Testis (tissue), 5 donors: ENCODE measurements at places on chromosomes 16 and 17.

DNA sequence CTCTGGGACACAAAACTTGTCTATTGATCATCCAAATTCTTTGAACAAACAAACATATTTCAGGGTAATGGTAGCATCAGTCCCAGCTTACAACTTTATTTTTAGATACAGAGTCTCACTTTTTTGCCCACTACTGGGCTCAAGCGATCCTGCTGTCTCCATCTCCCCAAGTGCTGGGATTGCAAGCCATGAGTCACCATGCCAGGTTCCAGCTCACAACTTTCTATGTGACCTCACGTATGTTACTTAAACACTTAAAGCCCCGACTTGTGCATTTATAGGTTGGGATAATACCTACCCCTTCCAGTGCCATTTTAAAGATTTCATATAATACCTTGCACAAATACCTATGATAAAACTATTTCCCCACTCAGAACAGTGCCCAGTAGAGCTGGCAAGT, 42.0 kb upstream of the KSR1 start:
- no peak for DNase-seq
- H3K27ac ChIP-seq = no peak overlapping the region
- H3K36me3 ChIP-seq = no peaks in the 10 kb centered on the region
- no peaks in the 10 kb centered on the region for H3K27me3 ChIP-seq
- no peak overlapping the region for H3K4me3 ChIP-seq

DNA sequence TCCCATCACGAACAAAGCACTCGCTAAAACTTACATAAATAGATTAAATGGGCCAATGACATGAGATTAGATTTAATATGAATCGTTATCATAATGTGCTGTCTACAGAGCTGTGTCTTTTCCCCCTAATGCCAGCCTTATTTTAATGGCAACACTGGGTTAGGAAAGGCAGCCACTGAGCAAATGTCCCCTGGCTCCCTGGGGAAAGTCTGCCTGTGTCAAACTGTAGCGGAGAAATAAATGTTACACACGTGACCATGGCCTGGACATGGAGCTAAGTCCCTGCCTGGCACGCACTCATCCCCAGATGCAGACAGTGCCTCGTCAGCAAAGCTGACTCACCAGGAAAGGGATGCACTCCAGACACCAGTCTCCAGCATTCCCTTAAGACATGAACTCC, 61.3 kb upstream of the SDK2 start:
- DNase-seq = no peak
- H3K4me1 ChIP-seq = peaks cover 3% of the 10 kb centered on the region
- no peaks in the 10 kb centered on the region for H3K27me3 ChIP-seq

DNA sequence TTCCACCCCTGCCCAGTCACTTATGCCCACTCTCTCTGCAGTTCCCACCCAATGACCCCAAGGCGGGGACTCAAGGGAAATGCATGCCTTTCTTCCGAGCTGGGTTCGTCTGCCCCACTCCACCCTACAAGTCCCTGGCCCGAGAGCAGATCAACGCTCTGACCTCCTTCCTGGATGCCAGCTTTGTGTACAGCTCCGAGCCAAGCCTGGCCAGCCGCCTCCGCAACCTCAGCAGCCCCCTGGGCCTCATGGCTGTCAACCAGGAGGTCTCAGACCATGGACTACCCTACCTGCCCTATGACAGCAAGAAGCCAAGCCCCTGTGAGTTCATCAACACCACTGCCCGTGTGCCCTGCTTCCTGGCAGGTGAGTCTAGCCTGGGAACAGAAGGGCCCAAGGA, 13.8 kb downstream of the LPO start:
- no peak for DNase-seq
- no peaks in the 10 kb centered on the region for H3K27me3 ChIP-seq
- no peaks in the 10 kb centered on the region for H3K36me3 ChIP-seq

DNA sequence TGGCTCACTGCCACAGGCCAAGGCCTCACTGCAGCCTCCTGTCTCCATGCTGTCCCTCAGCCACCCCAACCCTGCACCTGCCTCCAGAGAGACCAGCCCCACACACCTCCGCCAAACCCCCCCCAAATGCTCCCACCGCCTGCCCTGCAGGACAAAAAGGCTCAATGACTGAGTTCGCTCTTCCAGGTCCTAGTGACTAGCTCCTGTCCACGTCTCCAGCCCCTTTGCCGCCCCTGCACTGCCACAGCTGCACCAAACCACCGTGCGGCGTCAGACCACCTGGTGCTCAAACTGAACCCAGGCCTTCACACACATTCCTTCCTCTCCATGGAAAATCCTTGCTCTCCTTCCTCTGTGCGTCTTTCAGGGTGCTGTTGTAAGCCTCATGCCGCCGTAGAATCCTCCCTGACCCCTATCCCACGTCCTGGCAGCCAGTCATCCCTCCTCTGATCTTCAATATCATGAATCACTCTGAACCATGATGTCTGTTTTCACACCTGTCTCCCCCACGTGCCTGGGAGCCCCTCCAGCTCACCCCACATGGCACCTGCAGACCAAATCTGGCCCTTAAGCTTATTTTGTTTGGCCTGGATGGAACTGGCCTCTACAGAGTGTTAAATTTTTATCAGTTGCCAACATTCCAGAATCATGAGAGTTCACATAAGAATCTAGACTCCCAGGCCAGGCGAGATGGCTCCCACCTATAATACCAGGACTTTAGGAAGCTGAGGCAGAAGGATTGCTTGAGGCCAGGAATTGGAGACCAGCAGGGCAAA, 4.3 kb upstream of the GSG1L start:
- no peak for DNase-seq
- H3K4me1 ChIP-seq = no peaks in the 10 kb centered on the region
- no peak overlapping the region for H3K27ac ChIP-seq
- no peaks in the 10 kb centered on the region for H3K27me3 ChIP-seq

DNA sequence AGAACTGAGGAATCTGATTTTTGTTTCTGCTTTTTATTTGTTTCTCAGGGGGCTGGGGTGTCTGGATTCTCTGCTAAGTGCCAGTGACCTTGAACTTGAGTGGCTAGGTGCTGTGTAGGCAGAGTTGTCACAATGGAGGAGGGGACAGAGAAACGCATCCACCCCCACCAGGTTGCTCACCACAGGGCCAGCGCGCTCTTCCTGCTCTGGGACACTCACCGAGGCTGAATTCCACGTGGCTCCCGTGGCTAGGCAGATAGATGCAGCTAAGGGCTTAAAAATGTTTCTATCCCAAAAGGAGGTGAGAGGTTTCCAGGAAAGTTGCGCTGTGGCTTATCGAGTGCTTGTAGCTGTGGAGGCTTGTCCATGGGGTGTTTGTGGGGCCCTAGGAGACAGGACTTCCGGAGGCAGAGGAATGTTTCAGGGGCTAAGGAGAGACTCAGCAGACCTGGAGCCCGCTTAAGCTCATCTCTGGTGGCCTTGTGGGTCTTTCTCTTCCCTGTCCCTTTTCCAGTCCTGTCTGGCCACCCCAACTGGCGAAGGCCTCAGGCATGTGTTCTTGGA, 36.8 kb downstream of the ADCY7 start:
- no peaks in the 10 kb centered on the region for H3K27me3 ChIP-seq
- DNase-seq = no peak
- H3K4me1 ChIP-seq = no peaks in the 10 kb centered on the region
- H3K27ac ChIP-seq = no peak overlapping the region
- H3K4me3 ChIP-seq = no peak overlapping the region

DNA sequence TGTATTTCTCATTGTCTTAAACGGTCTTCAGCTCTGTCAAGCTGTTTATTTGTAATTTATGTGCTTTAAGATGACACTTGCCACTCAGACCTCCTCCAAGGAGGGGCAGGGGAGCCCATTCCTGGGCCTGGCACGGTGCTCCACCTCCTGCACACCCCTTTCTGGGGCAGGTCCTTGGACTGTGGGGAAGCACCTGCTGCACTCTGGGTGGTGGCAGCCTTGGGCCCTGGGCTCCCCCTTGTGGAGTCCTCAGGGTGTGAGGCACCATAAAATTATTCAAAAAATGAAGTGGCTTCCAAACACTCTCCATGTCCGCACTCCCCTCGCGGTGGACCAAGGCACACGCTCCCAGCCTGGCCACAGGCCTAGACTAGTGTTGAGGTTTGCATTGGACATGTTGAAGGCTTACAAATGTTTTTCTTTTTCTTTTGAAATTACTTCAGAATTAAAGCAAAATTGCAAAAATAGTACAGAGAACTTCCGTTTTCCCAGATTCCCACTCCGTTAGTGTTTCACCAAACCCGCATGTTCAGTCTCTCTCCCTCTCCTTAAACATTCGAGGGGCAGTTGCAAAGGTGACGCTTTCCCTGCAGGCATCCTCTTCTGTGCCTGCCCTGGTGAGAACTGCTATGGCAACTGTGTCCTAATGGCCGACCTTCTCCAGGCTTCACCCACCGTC, 32.4 kb downstream of the FOXK2 start:
- H3K36me3 ChIP-seq = no peaks in the 10 kb centered on the region
- H3K27ac ChIP-seq = peak overlapping the region; percentile 68
- DNase-seq = peak; percentile 79
- H3K27me3 ChIP-seq = no peaks in the 10 kb centered on the region
- no peak overlapping the region for H3K4me3 ChIP-seq

DNA sequence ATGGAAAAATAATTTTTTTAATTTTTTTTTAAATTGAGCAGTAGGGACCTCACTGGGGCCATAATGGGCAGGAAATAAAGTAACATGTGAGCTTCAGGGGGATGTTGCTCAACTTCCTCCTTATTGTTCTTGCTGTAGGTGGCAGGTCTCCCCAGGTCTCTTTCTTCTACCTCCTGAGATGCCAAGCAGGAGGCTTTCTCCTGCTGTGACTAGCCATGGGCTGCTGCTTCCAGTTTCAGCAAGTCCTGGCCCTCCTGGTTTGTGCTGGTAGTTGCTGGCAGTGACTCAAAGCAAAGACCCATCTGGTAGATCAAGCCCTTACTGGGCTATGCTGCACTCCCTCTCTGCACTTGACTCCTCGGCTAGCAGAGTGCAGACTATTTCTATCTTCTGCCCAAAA, 2.3 kb downstream of the DPEP2NB start:
- H3K4me3 ChIP-seq = no peak overlapping the region
- H3K27me3 ChIP-seq = no peaks in the 10 kb centered on the region
- no peaks in the 10 kb centered on the region for H3K36me3 ChIP-seq
- no peaks in the 10 kb centered on the region for H3K4me1 ChIP-seq

DNA sequence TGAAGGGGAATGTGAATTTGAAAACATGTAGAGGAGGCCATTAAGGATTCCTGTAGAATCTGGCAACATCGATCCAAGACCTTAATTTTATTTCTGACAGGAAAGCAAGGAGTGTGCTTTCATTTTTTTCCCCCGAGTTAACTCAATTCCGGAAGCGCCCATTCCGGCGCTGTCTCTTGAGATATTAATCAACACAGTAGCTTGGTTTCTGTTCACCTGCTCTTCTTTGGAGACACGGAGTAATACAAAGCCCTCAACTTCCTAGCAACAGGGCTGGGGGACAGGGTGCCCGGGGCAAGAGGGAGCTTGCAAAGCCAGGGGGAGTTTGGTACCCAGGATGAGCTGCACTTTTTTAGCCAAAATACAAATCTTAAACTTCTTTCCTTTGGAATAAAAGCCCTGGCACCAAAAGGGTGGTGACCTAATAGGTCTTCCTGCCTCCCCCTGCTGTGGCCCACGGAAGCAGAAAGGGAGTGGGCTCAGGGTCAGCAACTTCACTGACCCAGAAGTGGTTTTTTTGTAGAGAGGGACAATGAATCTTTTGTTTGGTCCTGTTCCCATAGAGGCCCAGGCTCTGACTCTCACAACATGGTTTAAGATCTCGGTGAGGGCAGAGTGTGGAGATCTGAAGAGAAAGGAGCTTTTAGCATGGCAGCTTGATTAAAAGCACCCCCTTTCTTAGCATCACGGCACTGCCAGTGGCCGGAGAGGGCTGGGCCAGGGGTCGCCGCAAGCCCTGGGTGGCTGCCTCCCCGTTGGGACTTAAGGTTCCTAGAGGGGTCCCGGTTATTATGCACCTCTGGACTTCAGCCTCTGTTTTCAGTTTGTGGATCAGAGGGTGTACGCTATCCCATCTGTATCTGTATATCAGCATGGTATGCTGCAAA, 207.3 kb downstream of the CCDC182 start:
- no peak overlapping the region for H3K4me3 ChIP-seq
- H3K36me3 ChIP-seq = no peaks in the 10 kb centered on the region
- H3K27me3 ChIP-seq = no peaks in the 10 kb centered on the region
- H3K27ac ChIP-seq = peak overlapping the region; percentile 42

GRCh38 chr16:27316038-27316680, 2.4 kb downstream of the IL4R start:
- H3K4me1 ChIP-seq = peaks cover 37% of the 10 kb centered on the region
- peak overlapping the region; percentile 4 for H3K27ac ChIP-seq
- DNase-seq = no peak
- H3K27me3 ChIP-seq = no peaks in the 10 kb centered on the region

- H3K27ac ChIP-seq = no peak overlapping the region
- no peak for DNase-seq
- H3K27me3 ChIP-seq = no peaks in the 10 kb centered on the region
- H3K36me3 ChIP-seq = no peaks in the 10 kb centered on the region
Observed at GRCh38 chr17:73571511-73572130, 72.6 kb downstream of the SDK2 start.

GRCh38 chr16:76277460-76278030, 344 bp downstream of the CNTNAP4 start:
- peak overlapping the region; percentile 23 for H3K4me3 ChIP-seq
- H3K4me1 ChIP-seq = no peaks in the 10 kb centered on the region
- no peaks in the 10 kb centered on the region for H3K36me3 ChIP-seq
- H3K27me3 ChIP-seq = no peaks in the 10 kb centered on the region

DNA sequence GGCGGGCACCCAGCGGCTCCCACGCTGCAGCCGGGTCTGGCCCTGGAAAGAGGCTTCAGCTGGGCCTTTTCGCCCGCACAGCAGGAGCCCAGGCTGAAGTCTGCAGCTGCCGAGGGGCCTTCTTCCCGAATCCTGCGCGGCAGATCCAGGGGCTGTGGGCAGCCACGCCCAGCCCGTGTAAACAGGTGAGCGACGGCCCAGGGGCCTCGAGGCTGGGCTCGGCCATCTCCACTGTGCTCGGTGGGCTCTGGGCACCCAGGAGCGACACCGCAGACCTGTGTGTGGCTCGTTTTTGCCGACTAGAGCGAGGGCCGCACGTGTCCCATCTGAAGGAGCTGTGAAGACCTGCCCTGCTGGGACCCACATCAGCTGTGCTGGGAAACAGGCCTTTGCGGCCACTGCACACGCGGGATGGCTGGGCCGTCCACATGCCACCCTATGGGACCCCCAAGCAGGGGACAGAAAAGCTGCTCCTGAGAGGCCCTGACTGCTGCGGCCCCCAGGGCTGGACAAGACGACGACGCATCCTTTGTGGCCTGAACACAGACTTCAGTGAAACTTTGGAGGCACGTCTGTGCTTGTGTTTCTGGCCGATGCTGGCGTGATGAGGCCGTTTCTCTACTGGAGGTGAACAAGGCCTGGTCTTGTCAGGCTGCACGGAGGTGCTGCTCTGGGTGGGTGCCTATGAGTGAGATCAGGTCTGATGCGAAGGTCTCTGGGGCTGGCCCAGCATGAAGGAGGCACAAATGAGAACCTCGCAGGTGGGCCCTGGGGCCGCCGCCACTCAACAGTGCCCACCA, 5.2 kb upstream of the APRT start:
- no peaks in the 10 kb centered on the region for H3K27me3 ChIP-seq
- H3K4me3 ChIP-seq = no peak overlapping the region
- peaks cover 4% of the 10 kb centered on the region for H3K4me1 ChIP-seq
- no peak for DNase-seq
- no peak overlapping the region for H3K27ac ChIP-seq
